ENCODE measurements at places on chromosomes 12 and 14.

- no peak for DNase-seq
Observed at GRCh38 chr14:25044106-25044698, 5.7 kb downstream of the STXBP6 start.

DNA sequence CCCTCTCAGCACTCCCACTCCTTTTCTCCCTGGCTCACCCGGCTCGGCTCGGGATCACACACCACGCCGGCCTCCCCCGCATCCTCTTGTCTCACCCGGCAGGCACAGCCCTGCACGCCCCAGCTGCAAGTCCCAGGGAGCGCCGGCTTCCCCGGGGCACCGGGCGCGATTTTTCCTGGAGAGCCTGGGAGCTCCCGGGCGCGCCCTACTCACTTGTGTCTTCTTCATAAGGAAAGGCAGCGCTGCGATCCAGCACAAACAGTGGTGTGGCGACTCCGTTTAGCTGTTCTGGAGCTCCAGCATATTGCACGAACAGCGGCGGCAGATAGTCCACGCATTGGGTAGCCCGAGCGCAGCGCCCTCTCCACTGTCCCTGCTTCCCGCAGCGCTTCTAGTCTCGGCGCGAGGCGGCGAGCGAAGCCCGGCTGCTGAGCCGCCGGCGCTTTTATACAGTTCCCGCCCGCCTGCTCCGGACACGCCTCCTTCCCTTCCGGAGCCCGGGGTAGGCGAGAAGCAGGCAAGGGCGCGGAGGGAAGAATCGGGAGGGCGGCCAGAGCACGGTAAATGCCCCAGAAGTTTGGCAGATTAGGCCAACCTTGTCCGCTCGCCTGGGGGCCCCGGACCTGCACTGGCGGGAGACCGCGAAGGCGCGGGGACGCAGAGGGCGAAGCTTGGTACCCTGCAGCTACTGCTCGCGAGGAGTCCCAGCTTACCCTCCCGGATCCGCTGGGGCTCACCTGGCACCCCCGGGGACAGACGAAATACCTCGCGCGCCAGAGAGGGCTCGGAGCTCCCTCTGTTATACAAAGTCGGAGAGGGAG, at the start of gene KITLG:
TSS of gene KITLG (minus strand) at position 421 of the 821 bp plus-strand sequence. CDS start at position 228, 193 bp downstream.
- peak; percentile 44 for DNase-seq

- no peak for DNase-seq
Observed at GRCh38 chr12:50734409-50735263, 29.3 kb upstream of the ATF1 start.

DNA sequence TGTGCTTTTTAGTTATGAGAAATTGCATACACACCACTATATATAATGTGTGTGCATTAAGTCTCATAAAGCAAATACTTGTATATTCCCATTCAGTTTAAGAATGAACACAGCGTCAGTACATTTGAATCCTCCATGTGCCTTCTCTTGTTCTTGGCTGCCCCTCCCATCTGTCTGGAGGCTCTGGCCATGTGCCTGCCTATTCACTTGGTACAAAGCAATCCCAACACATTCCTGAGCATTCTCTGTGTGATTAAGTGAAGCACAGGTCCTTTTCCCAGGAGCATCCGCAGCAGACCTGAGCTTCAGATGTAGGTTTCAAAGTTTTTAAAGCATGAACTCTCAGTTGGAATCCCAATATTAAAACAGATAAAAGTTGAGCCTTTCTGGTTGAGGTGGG, 58.7 kb downstream of the POLR3B start:
- no peak for DNase-seq

GRCh38 chr14:60758885-60759284, 24.3 kb downstream of the MNAT1 start:
- DNase-seq, result no peak

- no peak for DNase-seq
Observed at GRCh38 chr12:25100194-25101091, 94.5 kb downstream of the DNAI7 start.

DNA sequence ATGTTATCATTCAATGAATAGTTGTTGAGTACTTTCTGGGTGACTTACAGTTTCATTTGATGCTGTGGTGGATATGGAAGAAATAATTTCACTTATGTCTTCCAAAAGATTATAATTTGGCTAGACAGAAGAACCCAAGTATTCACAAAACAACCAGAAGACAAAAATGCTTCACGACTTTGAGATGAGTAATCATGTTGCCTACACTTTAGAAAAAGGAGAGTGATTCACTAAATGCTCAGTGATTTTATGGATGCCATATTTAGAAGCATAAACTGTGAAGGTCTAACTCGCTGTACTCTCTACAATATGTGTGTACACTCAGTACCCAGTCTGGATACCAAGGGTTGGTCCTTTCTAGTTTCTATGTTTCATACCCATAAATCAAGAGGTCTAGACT, 101.3 kb upstream of the E2F7 start:
- DNase-seq, result no peak

- DNase-seq, result no peak
Observed at GRCh38 chr14:103391048-103391447, 5.8 kb downstream of the MARK3 start.

DNA sequence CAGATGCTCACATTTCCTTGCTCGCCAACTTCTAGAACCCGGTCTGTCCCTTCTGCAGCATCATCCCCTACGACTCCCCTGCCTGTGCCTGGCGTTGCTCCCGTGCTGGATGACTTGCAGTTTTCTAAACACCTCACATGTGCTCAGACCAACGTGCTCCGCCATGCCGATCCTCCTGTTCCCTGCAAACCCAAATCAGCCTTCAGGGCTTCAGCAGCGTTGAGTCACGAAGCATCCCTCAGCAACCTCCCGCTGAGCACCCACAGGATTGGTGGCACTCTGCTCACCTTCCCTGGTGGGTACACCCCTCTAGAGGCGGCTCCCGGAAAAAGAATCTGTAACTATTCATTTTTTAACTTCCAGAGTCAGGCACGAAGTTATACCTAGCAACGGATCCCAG, 2.8 kb upstream of the PIWIL1 start:
- DNase-seq, result no peak

GRCh38 chr14:92841930-92842329, 47.8 kb downstream of the GOLGA5 start:
- no peak for DNase-seq

DNA sequence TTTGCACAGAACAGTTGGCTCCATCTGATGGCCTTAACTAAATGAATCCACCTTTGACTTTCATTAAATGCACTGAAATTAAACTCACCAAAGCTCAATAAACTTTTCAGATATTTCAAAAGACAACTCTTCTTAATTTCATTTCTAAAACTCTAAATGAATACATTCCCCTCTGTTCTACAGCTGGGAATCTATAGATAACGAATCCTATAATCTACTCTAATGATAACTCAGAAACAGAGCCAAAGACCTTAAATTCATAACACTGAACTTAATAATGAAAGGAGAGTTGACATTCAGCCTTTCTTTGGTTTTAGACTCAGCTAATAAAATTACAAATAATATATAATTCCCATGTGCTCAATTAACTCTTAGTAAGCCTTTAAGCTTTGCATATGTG, 150.5 kb downstream of the KCNH5 start:
- no peak for DNase-seq

DNA sequence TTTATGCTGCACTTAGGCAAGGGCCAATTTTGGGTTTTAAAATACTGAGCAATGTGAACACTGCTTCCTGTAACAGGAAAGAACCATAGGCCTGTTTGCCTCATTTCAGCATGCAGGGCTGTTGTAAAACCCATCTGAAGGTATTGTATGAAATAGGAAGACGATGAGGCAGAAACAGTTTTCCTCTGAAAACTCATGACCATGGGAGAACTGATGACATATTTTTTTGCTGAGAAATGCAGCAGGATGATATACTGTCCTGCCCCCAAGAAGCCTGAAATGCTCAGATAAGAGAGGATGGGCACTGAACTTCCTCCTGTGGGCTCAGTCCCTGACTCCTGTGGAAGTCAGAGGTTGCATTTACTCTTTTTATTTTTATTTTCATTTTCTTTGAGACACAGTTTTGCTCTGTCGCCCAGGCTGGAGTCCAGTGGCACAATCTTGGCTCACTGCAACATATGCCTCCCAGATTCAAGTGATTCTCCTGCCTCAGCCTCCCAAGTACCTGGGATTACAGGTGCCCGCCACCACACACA, 17.4 kb downstream of the PYGL start:
- DNase-seq, result no peak

- no peak for DNase-seq
Observed at GRCh38 chr12:49868449-49868848, 25.5 kb upstream of the BCDIN3D start.

DNA sequence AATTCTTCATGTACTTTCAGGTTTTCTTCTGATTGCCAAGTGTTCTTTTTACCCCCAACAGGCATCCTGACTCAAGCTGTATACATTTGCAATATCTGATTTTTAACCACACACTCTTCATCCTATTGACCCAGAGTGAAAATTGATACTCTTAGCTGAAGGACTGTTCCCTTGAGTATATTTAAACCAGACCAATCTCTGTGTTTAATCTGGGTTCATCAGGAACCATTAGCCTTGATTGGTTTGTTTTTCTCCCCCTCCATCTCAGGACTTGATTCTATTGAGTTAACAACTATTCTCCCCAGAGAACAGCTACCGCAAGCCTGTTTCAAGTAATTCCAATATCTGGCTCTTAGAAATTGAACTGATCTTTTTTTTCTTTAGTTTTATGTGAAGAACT, 222.3 kb upstream of the NOVA1 start:
- DNase-seq, result no peak

DNA sequence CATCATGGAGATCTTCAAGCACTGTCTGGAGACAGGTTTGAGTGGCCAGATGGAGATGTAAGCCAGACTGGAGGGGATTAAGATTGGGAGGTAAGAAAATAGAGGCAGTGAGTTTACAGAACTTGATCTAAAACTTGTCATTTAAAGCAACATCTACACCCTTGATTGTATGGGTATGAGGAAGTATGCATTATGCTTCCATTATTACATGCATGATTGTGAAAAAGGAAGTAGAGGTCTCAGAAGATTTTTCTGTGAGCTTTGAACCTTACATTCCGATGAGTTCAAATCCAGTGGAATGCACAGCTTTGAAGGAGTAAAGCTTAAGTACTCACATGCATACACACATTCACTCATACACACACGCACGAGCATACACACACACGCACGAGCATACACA, 550.8 kb downstream of the MED13L start:
- no peak for DNase-seq

DNA sequence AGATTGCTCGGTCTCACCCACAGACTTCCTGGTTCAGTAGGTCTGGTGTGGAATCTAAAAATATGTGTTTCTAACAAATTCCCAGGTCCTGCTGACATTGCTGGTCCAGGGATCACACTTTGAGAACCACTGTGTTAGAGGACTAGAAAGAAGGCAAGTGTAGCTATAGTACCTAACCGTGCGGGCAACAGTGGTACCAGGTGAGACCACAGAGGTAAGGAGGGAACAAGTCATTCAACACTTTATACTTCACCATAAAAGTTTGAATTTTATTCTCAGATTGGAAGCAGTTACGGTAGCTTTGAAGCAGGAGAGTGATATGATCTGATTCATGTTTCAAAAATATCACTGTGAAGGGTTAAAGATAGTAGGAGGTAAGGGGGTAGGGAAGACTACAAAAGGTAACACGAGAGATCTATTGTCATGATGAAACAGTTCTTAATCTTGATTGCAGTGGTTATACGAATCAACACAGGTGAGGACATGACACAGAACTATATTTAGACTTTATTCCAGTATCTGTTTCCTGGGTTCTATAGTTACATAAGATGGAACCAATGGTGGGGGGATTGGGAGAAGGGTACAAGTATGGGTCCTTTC, 73.5 kb downstream of the CDK17 start:
- DNase-seq, result no peak

DNA sequence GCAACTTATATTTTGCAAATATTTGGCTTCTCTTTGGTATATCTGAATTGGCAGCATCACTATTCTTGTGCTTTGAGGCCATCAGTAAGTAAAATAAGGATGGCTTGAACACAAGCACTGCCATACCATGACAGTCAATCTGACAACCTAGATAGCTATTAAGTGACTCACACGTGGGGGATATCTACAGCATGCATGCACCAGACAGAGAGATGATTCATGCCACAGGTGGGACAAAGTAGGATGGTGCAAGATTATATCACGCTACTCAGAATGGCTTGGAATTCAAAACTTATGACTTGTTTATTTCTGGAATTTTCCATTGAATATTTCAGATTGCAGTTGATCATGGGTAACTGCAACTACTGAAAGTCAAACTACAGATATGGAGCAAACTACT, 675.6 kb upstream of the MDGA2 start:
- no peak for DNase-seq

GRCh38 chr14:65179918-65180724, 77.8 kb upstream of the MAX start:
- DNase-seq, result peak; percentile 82

GRCh38 chr12:124523071-124523470, 44.3 kb downstream of the NCOR2 start:
- DNase-seq, result no peak

DNA sequence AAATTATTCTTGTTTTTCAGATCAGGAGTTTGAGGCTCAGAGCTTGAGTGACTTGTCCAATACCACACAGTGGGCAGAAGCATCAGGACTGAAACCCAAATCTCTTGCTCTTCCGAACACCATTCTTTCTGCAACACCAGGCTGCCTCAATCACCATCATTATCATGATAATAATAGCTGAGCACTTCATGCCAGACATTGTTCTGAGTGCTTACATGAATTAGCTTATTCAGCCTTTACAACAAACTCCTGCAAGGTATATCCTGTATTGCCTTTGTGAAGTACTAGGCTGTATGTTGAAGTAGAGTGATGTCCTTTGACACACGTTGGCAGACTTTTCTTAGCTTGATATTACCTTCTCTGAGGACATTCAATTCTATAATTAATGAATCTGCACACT, 257.4 kb upstream of the ATP2B1 start:
- DNase-seq, result no peak

DNA sequence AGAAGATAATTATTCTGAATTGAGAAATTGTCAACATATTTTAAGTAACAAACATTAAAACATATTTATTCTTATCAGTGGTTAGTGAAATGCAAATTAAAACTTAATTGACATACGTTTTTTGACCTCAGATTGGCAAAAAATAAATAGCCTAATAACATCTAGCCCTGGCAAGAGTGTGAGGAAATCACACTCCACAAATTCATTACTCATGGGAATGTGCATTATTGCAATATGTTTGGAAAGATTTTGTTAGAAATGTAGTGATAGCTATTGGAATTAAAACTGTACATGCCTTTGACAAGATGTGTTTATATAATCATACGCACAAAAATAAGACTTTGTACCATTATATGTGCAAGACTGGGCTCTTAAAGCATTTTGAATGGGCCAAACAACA, 168.6 kb downstream of the KITLG start:
- no peak for DNase-seq

GRCh38 chr12:12899530-12900380, 8.4 kb downstream of the GPRC5A start:
- peak; percentile 71 for DNase-seq

GRCh38 chr14:35286003-35286600, 6.1 kb upstream of the PSMA6 start:
- no peak for DNase-seq

GRCh38 chr12:85036733-85037132, 582 bp downstream of the LRRIQ1 start:
- DNase-seq, result no peak
